ENCODE measurements at places on chromosomes 13 and 19. TPM values are rescaled to one million over a fixed set of nuclear protein-coding genes. Genes with fewer than 3 reads are reported as not detected.
A peak's percentile ranks its signal among the peaks of the same experiment; 100 is the strongest.

GRCh38 chr13:101289764-101290163 is 126.5 kb downstream of the NALCN start:
- peak; percentile 64 for DNase-seq
- H3K4me3 ChIP-seq, result no peak overlapping the region
- no peaks in the 10 kb centered on the region for H3K36me3 ChIP-seq
- H3K27me3 ChIP-seq, result no peaks in the 10 kb centered on the region
- H3K4me1 ChIP-seq, result no peaks in the 10 kb centered on the region
- H3K27ac ChIP-seq, result no peak overlapping the region

DNA sequence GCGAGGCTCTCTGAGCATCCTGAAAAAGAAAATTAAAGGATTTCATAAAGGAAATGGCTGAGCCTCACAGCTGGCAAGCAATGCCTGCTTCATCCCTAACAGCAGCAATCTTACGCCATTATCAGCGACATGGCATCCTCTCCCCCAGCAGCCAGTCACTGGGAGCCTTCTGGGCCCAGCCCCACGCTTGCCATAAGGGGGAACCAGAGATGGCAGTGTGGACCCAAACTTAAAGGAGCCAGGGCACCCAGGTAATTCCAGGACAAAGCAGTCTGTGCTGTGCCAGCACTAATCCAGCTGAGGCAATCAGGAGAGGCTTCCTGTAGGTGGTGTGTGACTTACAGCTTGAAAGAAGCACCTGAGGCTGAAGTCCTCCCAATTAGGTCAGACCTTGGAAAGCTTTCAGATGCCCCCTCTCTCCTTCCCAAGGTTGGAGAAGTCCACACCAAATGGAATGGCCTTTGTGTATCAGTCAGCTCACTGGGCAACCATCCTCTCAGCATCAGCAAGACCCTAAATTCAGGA is 10.3 kb downstream of the VSTM2B start:
- H3K36me3 ChIP-seq, result no peaks in the 10 kb centered on the region
- H3K4me3 ChIP-seq, result no peak overlapping the region
- no peak overlapping the region for H3K27ac ChIP-seq
- DNase-seq, result no peak
- no peaks in the 10 kb centered on the region for H3K4me1 ChIP-seq

- no peaks in the 10 kb centered on the region for H3K36me3 ChIP-seq
- no peak within 1 kb of the TSS for H3K27ac ChIP-seq
- H3K4me3 ChIP-seq, result peak within 1 kb of the TSS; percentile 61
- H3K4me1 ChIP-seq, result peaks cover 32% of the 10 kb centered on the region
These were observed at the start of gene CTXN1 for GRCh38 chr19:7926021-7926726. TSS of gene CTXN1 (minus strand) at chr19:7926135. CDS start at chr19:7925538, 597 bp downstream.

DNA sequence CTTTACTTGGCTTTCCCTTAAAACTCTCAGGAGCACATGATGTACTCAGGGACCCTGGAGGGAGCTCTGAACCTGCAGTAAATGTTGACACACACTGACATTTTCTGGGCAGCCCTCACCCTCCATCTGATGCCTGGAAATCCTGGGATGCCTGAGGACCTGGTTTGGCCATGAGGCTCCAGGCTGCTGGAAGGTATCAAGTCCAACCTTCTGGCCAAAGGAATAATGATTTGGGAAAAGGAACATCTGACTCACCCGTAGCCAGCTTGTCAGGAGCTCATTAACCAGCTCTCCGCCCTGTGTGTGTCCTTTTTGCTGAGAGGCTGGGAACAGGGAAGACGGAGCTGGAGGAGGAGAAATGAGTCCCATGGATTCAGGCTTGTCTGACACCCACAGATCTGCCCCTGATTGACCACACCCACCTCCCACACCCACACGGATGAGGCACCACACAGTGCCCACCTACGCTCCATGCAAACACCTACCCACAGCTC is 10.3 kb downstream of the ZNF558 start:
- H3K27ac ChIP-seq, result no peak overlapping the region
- no peak overlapping the region for H3K4me3 ChIP-seq
- H3K4me1 ChIP-seq, result no peaks in the 10 kb centered on the region
- DNase-seq, result no peak
- H3K36me3 ChIP-seq, result no peaks in the 10 kb centered on the region

GRCh38 chr19:55689411-55690108 is 14.5 kb downstream of the EPN1 start:
- H3K4me1 ChIP-seq, result peaks cover 12% of the 10 kb centered on the region
- DNase-seq, result no peak
- H3K27me3 ChIP-seq, result no peaks in the 10 kb centered on the region
- no peaks in the 10 kb centered on the region for H3K36me3 ChIP-seq

DNA sequence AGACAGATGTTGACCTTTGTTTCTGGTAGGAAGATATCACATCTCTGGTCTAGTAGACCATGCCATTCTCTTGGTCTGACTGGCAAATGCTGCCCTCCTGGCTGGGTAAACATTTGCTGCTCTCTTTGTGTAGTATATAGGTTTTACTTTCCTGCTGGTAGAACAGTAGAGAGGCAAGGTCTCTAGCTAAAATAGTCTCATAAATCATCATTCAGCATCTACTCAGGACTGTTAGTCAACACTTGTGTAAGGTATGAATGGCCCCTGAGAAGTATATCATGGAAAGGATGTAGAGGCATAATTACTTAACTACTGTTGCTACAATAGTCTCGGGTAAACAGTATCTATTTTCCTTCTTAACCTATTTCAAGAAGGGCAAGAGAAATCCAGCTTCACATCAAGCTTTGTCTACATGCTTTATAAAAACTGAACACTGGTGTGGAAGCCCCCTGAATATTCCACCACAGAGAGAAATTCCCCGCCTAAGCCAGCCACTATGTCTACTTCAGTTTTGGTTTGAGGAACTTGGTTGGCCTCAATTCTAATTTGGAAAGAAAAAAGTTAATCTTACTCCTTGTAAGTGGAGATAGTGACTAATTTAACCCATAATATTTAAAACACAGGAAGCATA is 18.4 kb upstream of the MYCBP2 start:
- H3K27me3 ChIP-seq, result no peaks in the 10 kb centered on the region
- DNase-seq, result no peak
- no peaks in the 10 kb centered on the region for H3K4me1 ChIP-seq
- H3K4me3 ChIP-seq, result no peak overlapping the region
- H3K27ac ChIP-seq, result no peak overlapping the region

The ZNF709 gene
- 0.63 TPM for polyA plus RNA-seq
